ENCODE measurements at places on chromosomes 2 and 18.

GRCh38 chr2:181122601-181123000 is 142.2 kb downstream of the UBE2E3 start:
- H3K27ac ChIP-seq: no peak overlapping the region
- H3K4me3 ChIP-seq: no peak overlapping the region
- H3K27me3 ChIP-seq: no peaks in the 10 kb centered on the region
- no peaks in the 10 kb centered on the region for H3K36me3 ChIP-seq
- DNase-seq: no peak

DNA sequence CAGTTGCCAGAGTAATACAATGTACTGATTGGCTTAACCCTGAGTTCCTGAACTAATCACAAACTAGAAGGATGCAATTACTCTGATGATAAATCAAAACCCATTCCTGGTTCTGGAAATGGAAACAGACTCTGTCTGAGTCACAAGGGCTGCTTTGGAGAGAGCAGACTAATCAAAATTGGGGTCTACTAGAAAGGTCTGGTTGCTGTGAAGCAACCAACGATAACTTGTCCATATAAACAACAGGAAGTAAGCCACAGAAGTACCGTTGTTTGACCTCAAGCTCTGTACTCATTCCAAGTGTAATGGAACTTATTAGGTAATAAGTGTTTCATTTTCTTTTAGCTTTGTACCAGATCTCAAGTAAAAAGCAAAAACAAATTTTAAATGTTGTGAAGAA is 49.7 kb downstream of the RASGRP3 start:
- no peaks in the 10 kb centered on the region for H3K4me1 ChIP-seq
- H3K4me3 ChIP-seq: no peak overlapping the region
- H3K27me3 ChIP-seq: no peaks in the 10 kb centered on the region
- no peak for DNase-seq

DNA sequence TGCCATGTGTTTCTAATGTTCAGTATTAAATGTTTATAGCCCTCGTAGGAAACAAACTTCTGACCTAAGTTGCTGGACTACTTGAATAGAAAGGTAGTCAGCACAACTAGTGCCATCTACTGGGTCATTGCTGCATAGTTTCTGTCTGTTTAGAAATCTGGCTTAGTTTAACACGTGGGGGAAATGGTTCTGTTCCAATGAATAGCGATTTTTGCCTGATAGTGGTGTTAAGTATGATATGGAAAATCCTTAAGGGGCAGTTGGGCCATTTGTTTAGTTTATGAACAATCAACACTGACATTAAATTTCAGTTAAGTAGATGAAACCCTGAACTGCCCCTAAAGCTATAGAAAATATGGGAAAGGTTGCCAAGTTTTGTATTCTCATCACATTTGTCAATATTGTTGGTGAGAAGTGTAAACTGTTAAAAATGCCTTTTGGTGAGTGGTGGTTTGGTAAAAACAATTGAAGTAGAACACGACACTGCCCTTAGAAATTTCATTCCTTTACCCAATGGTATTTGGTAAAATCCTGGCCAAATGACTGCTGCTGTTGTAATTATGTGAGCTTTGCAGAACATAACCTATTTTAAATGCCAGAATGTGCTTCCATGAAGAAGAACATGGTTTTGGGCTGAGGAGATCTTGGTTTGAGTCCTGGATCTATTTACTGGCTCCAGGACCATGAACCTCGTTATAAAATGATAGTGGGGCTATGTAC is 13.2 kb downstream of the NABP1 start:
- no peaks in the 10 kb centered on the region for H3K4me1 ChIP-seq
- H3K36me3 ChIP-seq: no peaks in the 10 kb centered on the region
- no peak overlapping the region for H3K4me3 ChIP-seq
- peak; percentile 72 for DNase-seq
- no peaks in the 10 kb centered on the region for H3K27me3 ChIP-seq

DNA sequence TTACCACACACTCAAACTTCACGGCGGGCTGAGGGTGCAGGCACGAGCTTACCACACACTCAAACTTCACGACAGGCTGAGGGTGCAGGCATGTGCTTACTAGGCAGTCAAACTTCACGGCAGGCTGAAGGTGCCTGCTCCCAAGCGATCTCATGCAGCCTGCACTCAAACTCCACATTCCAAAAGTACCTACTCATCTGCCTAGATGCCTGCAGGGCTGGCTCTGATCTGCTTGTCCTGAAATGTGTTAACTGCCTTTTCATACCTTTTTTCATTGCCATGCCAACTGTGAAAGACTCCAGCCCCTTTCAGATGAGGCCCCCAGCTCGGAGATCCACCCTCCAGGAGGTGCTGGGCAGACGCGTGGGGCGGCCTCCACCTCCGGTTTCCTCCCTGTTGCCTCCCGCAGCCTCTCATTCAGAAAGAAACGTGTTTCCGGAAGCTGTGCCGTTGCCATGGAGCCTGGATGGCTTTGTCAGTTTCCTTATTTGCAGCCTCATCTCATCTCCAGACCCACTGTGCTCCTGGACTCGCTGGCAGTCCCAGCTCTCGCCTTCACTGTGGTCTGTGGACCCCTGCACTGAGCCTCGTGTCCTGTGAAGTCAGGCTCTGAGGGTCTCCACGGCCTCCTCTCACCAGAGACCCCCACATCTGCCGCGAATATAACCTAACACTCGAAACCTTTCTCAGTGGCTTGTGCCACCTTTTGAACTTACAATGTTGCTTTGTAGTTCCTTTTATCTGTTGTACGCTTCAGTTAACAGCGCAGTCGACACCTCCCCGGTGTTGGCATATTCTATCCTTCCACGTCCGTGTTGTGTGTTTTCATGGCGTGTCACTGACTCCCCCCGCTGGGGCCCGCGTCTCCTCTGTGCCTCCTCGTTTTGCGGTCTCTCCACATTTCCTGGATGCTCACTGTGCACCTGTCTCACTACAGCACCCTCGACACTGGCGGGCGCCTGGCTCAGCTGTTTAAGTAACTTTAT is 106.1 kb upstream of the ALKAL2 start:
- no peaks in the 10 kb centered on the region for H3K36me3 ChIP-seq
- H3K27me3 ChIP-seq: no peaks in the 10 kb centered on the region
- H3K27ac ChIP-seq: no peak overlapping the region
- H3K4me1 ChIP-seq: no peaks in the 10 kb centered on the region

GRCh38 chr2:237863689-237864443 is 4.4 kb downstream of the RAMP1 start:
- peak overlapping the region; percentile 14 for H3K4me3 ChIP-seq
- peak overlapping the region; percentile 98 for H3K27ac ChIP-seq
- DNase-seq: peak; percentile 81
- H3K4me1 ChIP-seq: peaks cover 63% of the 10 kb centered on the region
- no peaks in the 10 kb centered on the region for H3K27me3 ChIP-seq
- H3K36me3 ChIP-seq: no peaks in the 10 kb centered on the region

GRCh38 chr2:195322324-195322723 is 334.7 kb upstream of the SLC39A10 start:
- no peaks in the 10 kb centered on the region for H3K4me1 ChIP-seq
- H3K27ac ChIP-seq: no peak overlapping the region
- H3K27me3 ChIP-seq: no peaks in the 10 kb centered on the region
- H3K4me3 ChIP-seq: no peak overlapping the region
- H3K36me3 ChIP-seq: no peaks in the 10 kb centered on the region

- H3K36me3 ChIP-seq: no peaks in the 10 kb centered on the region
- H3K27me3 ChIP-seq: no peaks in the 10 kb centered on the region
- no peak for DNase-seq
- no peak overlapping the region for H3K4me3 ChIP-seq
Observed at GRCh38 chr2:207341112-207341750, 175.5 kb upstream of the KLF7 start.

DNA sequence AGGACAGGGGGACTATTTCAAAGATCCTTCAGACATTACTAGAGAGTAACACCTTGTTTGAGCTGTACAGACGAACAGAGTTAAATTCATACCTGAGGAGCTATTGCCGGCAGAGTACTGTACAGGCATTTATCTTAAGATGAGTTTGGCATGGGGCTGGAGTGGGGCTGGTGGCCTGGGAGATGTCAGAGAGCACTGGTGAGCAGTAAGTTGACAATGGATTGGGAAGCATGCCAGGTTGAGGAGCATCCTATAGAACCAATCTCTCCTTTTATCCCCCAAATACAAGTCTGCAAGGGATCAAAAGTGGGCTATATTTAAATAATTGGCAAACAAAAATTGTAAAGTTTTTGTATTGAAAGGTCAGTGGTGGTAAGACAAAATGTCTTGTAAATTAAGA is 58.6 kb downstream of the ADCYAP1 start:
- H3K4me3 ChIP-seq: no peak overlapping the region
- H3K36me3 ChIP-seq: no peaks in the 10 kb centered on the region
- no peak overlapping the region for H3K27ac ChIP-seq
- H3K27me3 ChIP-seq: no peaks in the 10 kb centered on the region
- H3K4me1 ChIP-seq: no peaks in the 10 kb centered on the region

GRCh38 chr2:121253021-121253673 is 31.9 kb downstream of the TFCP2L1 start:
- no peaks in the 10 kb centered on the region for H3K36me3 ChIP-seq
- DNase-seq: no peak
- no peak overlapping the region for H3K27ac ChIP-seq
- H3K27me3 ChIP-seq: no peaks in the 10 kb centered on the region
- no peaks in the 10 kb centered on the region for H3K4me1 ChIP-seq

- H3K27me3 ChIP-seq: no peaks in the 10 kb centered on the region
- no peak for DNase-seq
- no peaks in the 10 kb centered on the region for H3K36me3 ChIP-seq
- H3K27ac ChIP-seq: no peak overlapping the region
- H3K4me1 ChIP-seq: no peaks in the 10 kb centered on the region
Observed at GRCh38 chr2:191312662-191313061, 67.5 kb downstream of the MYO1B start.

DNA sequence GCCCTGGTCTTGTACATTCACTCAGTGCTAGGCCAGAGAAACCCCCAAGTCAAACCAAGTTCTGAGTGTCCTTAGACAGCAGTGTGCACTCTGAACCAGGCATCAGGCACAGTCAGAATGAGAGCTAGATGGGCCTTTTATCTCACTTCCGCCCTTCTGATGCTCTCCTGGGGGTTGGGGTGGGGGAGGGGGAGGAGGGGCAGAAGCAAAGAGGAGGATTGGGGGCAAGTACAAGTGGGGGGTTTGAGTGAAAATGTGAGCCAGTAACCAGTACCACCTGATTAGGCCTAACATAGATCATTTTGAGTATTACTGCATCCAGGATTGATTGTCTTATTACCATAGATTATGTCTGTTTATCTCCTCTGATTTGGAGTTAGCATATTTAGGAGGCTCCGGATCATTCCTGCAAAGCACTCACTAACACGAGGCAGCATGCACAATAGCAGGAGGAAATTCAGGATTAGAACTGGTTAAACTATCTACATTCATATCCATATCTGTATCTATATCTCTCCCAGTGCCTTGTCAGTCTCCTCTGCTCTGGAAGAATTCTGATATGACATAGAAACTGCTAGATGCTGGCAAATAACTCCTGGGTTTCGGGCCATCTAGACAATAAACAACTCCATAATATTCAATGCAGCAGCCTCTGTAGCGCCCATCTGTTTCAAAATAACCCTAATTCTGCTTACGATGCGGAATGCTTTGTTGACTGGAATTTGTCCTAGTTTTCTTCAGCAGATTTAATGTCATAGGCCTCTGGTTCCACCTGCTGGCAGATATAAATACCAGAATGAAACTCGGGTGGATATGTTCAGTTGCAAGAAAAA is 149.1 kb downstream of the RHBDD1 start:
- H3K27me3 ChIP-seq: no peaks in the 10 kb centered on the region
- no peaks in the 10 kb centered on the region for H3K36me3 ChIP-seq
- no peaks in the 10 kb centered on the region for H3K4me1 ChIP-seq
- H3K4me3 ChIP-seq: no peak overlapping the region
- no peak for DNase-seq

- H3K4me3 ChIP-seq: no peak overlapping the region
- no peaks in the 10 kb centered on the region for H3K36me3 ChIP-seq
- DNase-seq: no peak
- H3K4me1 ChIP-seq: peaks cover 3% of the 10 kb centered on the region
Observed at GRCh38 chr18:23049698-23050373, 85.4 kb upstream of the CABLES1 start.

DNA sequence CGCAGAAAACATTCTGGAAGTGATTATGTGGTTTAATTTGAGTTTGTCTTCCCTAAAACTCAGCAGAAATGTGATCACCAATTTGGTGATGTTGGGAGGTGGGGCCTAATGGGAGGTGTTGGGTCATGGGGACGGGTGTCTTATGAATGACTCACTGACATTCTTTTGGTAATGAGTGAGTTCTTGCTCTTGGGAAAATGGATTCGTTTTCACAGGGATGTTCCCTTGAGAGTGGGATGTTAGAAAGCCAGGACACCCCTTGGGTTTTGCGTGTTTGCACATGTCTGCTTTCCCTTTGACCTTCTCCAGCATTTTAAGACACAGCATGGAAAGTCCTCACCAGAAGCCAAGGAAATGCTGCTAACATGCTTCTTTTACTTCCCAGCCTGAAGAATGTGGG is 321.5 kb upstream of the NT5C1B start:
- no peak for DNase-seq
- H3K4me1 ChIP-seq: no peaks in the 10 kb centered on the region
- H3K27me3 ChIP-seq: no peaks in the 10 kb centered on the region
- H3K4me3 ChIP-seq: no peak overlapping the region

GRCh38 chr2:189466656-189467055 is 25.4 kb downstream of the WDR75 start:
- no peaks in the 10 kb centered on the region for H3K27me3 ChIP-seq
- DNase-seq: no peak
- peaks cover 23% of the 10 kb centered on the region for H3K36me3 ChIP-seq
- no peaks in the 10 kb centered on the region for H3K4me1 ChIP-seq

DNA sequence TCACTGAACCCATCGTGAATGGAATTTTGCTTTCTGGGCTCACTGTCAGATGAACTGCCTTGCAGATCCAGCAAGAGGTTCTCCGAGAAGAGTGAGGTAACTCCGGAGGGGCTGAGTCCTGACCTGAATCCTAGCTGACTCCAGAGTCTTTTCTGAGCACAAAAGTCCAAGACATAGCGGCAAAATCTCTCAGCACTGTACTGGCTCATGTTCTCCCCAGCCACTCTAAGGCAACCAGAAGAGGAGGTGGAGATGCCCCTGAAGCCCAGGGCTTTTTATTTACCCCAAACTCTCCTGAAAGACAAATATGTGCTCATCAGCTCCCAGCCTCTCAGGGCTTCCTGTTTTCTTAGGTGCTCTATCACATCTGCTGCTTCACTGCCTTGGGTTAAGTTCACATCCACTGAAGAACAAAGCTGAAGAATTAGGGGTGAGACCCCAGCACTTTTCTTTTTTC is 221.8 kb downstream of the MREG start:
- H3K4me3 ChIP-seq: no peak overlapping the region
- no peaks in the 10 kb centered on the region for H3K27me3 ChIP-seq
- H3K27ac ChIP-seq: no peak overlapping the region
- no peak for DNase-seq
- H3K4me1 ChIP-seq: peaks cover 8% of the 10 kb centered on the region
- H3K36me3 ChIP-seq: no peaks in the 10 kb centered on the region

GRCh38 chr2:234550511-234551107 is 53.7 kb upstream of the ARL4C start:
- H3K4me1 ChIP-seq: no peaks in the 10 kb centered on the region
- no peaks in the 10 kb centered on the region for H3K27me3 ChIP-seq

DNA sequence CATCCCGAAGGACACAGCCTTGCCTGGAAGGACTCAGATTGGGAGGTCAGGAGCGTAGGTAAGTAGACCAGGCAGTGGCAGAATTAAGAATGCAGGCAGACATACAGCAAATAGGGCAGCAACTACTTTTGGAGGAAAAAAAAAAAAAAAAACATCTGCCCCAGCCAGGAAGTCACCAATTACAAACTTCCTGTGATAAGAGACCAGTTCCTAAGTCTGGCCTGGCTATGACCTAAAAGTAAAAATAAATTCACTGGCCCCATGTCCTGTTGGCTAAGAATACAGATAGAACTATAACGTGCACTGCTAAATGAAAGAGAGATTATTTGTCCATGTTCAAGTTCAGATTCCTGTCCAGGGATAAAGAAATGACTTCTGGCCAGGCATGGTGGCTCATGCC is 45.2 kb upstream of the NOSTRIN start:
- DNase-seq: no peak
- H3K36me3 ChIP-seq: no peaks in the 10 kb centered on the region
- no peaks in the 10 kb centered on the region for H3K27me3 ChIP-seq
- no peaks in the 10 kb centered on the region for H3K4me1 ChIP-seq
